Jurkat, Clone E6-1 (cell line): ENCODE measurements at places on chromosomes 7 and 10.

DNA sequence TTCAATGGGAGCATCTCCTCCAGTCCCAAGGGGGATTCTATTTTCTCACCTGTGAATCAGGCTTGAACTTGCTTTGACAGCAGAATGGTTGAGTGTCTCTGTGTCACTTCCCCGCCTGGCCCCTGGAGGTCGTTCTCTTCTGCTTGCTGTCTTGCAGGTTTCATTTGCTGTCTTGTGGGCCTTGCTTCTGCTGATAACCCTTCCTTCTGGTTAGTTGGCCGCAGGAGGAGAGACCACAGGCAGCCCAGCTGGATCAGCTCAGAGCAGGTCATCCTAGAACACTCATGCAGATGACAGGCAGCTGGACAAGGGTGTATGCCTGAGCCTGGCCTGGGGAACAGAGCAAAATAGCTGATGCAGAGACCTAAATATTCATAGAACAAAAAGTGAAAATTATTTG is 344.2 kb upstream of the ADARB2 start:
- no peak for DNase-seq

- DNase-seq, result no peak
These were observed 10.9 kb downstream of the CALML5 start for GRCh38 chr10:5488272-5489161.

GRCh38 chr10:112917681-112918080 is 32.4 kb upstream of the TCF7L2 start:
- no peak for DNase-seq

DNA sequence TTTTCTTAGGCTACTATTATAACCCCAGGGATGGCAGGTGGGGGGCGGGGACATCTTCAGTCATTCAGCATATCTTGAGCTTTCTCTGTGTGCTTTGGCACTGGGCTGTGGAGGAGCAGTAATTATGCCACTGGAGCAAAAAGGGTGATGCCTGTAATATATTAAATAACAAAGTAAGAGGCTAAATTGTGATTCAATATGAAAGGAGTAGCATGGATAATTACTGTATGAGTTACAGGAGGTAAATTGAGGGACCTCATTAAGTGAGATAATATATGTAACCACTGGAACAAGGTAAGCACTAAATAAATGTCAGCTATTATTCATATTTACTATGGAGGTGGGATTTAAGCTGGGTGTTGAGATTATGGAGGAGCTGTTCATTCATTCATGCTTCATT is 3.3 kb upstream of the STN1 start:
- no peak for DNase-seq

DNA sequence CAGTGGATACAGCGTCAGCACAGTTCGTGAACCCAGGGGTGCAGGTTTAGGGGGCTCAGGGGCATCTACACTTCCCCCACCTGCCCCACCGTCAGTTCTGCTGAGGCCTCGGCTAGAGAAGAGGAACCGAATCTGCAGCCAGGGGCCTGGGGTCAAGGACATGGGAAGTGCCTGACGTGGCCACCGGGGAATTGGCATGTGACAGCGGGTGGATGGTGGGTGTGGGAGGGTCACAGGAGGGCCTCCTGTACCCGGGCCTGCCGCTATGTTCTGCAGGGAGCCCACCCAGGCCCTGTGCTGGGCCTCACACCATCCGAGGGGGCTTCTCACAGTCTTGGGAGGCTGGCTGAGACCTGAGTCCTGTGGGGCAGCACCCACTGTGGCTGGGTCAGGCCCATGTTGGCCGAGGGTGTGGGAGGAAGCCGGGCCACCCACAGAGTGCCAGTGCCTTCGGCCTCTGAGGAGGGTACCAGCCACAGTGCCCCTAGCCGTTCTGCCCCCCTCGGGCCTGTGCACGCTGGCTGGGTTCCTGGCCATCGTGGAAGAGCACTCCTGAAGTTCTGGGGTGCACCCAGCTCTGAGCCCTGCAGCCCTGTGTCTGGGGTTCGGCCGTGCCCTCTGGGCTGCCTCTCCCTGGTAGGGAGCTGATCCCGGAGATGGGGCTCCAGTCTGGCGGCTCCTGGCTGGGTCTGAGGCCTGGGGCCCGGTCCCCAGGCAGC is 5.9 kb downstream of the TTYH3 start:
- no peak for DNase-seq

DNA sequence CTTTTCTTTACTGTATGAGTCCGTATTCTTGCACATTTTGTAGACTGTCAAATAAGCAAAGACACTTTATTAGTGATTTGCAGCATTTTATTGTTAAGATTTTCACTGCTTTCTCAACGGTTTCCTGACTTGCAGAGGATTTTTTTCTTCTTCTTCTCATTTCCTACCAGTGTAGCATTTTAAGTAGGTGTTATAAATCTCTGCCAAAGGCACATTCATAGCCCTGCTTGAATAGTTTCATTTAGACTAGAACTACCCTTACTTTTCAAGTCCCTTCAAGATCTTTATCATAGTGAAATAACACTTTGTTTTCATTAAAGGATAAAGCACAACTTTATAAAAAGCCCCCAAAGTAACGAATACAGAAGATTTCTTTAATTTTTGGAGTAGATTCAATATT is 271.4 kb downstream of the TSPAN12 start:
- no peak for DNase-seq

GRCh38 chr10:19730907-19731217 is 85.4 kb upstream of the PLXDC2 start:
- DNase-seq, result no peak

GRCh38 chr7:159296093-159296681 is 151.5 kb upstream of the VIPR2 start:
- DNase-seq, result no peak

DNA sequence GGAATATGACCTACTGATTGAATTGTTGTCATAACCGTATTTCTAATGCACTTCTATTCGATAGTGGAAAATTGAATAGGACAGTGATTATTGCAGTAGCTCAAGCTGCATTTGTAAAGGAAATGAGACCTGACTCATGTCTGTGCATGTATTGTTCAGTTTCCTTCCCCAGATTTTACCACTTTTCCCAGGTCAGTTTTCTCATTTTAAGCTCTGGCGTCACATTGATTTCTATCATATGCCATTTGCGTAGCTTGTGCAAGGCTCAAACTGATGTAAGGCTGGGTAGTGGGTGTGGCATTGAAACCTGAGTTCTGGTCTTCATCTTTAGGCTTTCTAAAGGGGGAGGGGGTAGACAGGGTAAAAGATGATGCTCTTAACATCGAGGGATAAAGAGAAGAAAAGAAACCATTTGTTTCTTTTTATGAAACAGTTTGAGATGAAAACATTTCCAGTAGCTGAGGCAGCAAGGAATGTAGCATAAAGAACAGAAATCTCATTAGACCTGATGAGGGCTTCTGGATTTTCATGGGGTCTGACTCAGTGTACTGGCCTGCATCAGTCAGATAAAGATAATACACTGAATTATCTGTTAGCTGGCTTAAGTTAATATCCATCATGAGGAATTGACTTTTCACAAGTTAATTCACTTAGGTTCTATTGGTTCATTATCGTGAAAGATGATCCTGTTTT is 182.3 kb upstream of the CDCA7L start:
- no peak for DNase-seq

- no peak for DNase-seq
These were observed 46.5 kb downstream of the FAS start for GRCh38 chr10:89037096-89037495.

DNA sequence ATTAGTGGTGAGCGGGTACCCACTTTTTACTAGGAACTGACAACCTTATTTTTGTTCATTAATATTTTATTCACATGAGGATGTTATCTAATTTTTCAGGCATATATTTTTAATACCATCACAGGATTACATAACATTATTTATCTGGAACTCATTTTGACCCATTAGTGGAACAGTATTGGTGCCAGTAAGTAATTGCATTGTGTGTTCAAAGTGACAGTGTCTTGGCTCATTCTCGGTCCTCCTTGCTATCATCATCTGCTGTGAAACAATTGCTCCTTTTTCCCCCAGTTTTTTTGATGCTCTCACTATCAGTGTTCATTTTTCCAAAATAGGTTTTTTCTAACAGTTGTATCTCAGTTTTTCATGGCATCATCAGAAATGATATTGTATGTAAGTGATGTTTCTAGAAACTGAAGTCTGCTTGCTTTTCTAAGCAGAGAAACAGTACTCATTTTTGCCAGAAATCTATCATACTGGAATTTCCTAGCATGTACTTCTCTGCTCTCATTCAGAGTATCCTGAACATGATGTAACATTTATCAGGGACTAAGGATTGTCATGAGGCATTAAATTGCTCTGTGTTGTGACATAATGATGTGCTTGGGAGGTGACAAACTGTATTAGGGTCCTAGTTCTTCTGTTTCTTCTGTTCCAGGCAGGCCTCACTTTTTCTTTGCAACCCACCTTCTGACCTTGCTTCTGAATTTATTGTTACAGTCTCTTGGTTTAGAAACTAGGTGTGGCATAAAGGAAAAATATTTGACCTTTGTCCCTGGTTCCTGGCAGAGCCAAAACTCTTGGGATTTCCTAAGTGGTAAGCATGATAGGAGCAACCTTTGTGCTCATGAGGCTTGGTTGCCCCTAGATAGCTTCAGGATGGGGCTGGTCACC is 4.2 kb downstream of the NUB1 start:
- DNase-seq, result no peak

DNA sequence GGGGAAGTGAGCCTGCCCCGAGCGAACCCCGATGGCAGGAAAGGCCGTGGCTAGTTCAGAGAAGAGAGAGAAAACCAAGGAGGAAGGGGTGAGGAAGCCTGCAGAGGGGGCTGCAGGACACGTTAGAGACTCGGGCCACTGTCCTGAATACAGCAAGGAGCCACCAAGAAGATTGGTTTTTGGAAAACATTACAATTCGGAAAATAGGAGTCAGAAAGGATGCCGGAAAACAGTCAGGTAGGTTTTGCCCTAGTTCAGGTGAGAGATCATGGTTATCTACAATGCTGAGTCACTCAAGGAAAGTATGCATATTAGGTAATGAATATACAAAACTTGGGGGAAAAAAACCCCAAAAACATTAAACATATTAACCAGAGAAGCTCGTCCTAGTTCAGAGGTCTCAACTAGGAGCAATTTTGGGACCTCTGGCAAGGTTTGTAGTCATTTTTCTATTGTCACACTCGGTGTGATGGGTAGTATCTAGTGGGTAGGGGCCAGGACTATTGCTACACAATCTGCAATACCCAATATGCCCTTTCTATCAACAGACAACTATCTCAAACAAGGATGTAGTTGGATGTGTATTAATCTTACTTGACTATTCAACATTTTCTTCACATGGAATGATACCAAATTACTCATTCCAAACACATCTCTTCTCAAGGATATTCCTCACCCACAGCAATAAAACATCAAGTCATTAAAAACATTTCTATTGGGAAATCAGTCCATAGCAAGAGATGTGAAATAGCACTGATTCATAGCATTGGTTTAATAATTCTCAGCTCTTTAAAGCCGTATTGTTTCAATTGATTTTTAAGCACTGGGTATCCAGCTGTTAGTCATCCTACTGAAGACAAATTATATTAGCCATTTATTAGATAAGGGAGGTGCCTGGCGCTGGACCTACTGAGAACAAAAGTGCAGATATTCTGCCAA is 74.4 kb upstream of the RSU1 start:
- no peak for DNase-seq

- DNase-seq, result no peak
These were observed 2.0 kb downstream of the LCOR start for GRCh38 chr10:96834120-96834519.

DNA sequence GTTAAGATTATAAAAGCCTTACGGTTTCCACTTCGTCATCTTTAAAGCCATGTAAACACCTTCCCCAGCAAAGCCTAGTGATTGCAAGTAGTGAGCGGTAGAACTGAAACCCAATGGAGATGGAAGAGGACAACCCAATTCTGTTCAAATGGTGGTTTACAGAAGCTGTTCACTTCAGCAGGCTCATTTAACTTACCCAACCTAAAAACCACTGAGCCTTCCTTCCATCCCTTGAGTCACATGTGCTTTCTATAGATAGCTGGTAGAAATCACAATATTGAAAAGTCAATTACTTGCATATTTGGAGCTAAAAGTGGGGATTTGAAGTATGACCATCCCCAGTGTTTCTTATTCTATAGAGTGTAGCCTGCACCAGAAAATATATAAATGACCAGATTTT is 667.7 kb downstream of the SUGCT start:
- no peak for DNase-seq

- DNase-seq, result no peak
These were observed 79.9 kb upstream of the EN2 start for GRCh38 chr7:155377838-155378579.

DNA sequence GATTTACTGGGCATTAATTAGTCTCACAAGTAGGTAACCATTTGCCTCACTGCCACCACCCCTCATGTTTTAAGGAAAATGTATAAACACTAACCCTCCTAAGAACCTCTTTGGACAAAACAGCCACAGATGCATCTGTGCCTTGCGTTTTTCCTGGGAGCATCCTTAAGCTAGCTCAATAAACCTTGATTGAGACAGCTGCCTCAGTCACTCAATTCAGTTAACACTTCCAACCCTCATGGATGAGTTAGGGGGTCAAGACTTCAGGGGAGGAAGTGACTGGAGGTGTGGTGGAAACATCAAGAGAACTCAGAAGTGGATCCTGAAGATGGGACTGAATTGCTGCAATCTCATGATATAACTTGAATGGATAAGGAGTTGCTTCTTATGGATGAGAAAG is 31.5 kb downstream of the CUL2 start:
- DNase-seq, result no peak

DNA sequence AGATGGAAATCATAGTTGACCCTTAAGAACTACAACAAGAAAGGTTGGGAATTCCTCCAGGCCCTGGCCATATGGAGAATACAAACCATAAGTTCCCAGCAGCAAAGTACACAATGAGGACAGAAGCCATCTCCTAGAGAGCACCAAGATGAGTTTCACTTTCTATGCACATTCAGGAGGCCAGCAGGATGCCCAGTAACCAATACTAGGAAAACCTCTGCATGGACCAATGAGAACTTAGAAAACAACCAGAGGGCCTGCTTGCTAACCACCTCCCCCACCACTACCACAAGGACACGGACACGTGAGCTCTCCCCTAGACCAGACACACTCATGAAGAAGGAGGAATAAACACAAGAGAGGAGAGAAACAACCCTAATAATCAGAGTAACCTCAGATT is 56.3 kb downstream of the IFIT5 start:
- DNase-seq, result no peak

- no peak for DNase-seq
These were observed 247.9 kb upstream of the PTN start for GRCh38 chr7:137591421-137591837.
